ENCODE measurements at places on chromosomes 2 and 18. TPM values are rescaled to one million over a fixed set of nuclear protein-coding genes. Genes with fewer than 3 reads are reported as not detected.

METAP1D gene
- total RNA-seq: 5.9 TPM

TCF23 gene
- not detected for total RNA-seq

- DNase-seq: no peak
Observed at GRCh38 chr2:47112665-47113435, 42.3 kb downstream of the STPG4 start.

- peak; percentile 11 for DNase-seq
Observed at GRCh38 chr2:88692187-88692586, 714 bp downstream of the RPIA start.

- DNase-seq: peak; percentile 27
Observed at GRCh38 chr2:199488772-199489400, 31.1 kb upstream of the SATB2 start.

- DNase-seq: no peak
Observed at GRCh38 chr2:71136174-71136573, 5.7 kb downstream of the MPHOSPH10 start.

DNA sequence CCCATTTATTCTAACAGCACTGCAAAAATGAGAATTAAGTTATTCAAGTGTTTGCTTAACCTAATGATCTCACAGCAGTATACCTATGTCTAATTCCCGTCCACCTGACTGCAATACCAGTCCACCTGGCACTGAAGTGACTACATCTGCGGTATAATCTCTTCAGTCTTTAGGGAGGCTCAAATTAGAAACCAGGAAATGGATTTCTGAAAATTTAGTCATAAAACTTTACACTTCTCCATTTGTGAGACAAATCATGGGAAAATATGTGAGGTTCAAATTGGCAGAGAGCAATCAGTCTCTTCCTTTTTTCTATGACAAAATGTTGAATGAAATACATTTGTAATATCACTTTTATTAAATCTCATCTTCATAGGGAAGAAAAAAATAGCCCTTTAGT lies 33.0 kb downstream of the FTCDNL1 start:
- no peak for DNase-seq

All from activated T-cell treated with anti-CD3 and anti-CD28 coated beads, Interleukin-2, amount 50 U/mL, for 4 hours (primary cell).